ENCODE measurements at places on chromosomes 5 and 9. TPM values are rescaled to one million over a fixed set of nuclear protein-coding genes. Genes with fewer than 3 reads are reported as not detected.
A peak's percentile ranks its signal among the peaks of the same experiment; 100 is the strongest.

DNA sequence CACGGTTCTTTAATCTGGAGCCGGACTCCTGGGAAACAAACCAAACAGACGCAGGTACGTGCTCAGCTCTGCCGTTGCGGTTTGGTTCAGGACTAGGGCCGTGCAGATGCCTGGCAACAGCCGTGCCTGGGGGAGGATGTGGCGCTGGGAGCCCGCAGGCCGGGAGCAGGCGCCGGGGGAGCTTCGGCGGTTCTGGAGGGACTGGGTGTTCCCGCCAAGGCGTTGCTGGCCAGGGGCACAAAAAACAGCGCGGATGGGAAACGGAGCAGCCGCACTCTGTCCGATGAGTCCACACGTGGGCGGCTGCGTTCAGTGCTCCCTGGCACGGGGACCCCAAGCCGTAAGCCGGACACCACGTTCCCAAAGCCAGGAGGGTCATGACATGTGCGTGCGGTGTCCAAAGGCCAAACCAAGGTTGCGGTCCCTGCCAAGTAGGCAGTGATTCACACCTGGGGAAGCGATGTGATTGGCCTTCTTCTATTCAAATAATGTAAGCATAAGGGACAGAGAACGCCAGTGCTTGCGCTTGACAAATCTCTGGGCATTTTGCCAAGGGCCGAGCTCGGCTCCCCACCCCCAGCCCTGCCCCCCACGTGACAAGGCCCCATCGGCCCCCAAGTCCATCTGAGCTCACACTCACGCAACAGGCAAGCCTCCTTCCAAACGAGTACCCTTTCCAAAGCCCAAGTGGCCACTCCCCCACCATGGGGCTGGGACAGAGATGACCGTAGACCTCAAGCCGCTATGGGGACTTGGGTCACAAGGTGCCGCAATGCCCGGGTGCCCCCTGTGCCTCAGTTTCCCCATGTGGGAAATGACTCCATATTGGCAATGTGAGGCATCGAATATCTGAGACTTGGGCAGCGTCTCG, 49.7 kb upstream of the NKD2 start:
- peaks cover 36% of the 10 kb centered on the region for H3K4me1 ChIP-seq
- no peak overlapping the region for H3K4me3 ChIP-seq
- no peaks in the 10 kb centered on the region for H3K36me3 ChIP-seq

DNA sequence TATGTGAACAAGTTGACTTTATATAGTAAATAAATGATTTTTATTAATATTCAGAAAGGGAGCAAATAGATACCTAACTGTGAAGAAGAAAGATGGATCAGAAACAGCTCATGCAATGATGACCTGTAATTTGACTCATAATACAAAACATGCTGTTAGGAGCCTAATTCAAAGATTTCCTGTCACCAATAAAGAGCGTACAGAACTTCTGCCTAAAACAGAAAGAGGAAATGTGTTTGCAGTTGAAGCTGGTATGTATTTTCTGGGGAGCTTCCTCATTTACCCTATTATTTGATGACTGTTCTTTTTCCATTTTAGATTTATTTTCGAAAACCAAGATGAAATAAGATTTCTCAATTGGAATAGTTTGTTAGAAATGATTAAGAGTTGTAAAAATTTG, 11.4 kb downstream of the YTHDC2 start:
- no peaks in the 10 kb centered on the region for H3K27me3 ChIP-seq
- H3K4me3 ChIP-seq: no peak overlapping the region

GRCh38 chr9:22124263-22125011, 115.3 kb upstream of the CDKN2B start:
- H3K36me3 ChIP-seq: no peaks in the 10 kb centered on the region
- DNase-seq: no peak
- no peaks in the 10 kb centered on the region for H3K4me1 ChIP-seq
- H3K27me3 ChIP-seq: peaks cover 23% of the 10 kb centered on the region
- H3K4me3 ChIP-seq: no peak overlapping the region

Gene HARS1
- total RNA-seq: 91.0 TPM

DNA sequence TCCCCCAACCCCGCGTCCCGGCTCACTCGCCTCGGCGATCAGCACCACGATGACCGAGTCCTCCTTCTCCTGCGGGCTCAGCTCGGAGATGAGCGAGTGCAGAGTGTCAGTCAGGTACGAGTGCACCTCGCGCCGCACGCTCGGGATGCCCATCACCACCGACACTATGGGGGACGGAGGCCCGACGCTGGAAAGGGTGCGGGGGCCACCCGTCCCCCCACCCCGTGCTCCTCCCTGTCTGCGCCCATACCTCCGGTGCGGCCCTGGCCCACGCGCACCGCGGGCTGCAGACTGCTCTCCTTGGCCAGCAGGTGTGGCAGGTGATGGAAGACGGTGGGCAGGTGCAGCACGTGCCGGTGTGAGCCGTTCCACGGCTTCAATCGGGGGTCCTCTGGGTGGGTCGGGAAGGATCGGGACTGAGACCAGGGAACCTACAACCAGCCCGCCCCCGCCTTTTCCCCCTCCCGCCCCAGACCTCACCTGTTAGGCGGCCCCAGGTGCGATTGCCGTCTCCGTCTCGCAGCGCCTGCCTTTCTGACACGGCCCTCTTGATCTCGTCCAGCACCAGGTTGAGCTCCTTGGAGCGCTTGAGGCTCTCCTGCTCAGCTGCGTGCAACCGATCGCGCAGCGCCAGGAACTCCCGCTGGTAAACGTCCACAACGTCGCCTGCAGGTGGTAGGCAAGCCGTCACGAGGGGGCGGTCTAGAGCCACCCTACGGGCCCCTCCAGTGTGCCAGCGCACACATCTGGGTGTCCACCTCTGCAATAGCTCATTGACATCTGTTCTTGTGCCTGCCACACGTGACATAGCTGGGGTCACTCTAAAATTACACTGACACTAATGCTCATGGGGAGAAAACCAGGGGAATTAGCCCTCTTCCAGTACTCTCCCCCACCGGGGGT, 5.1 kb downstream of the MGAT4B start:
- DNase-seq: peak; percentile 93
- H3K27me3 ChIP-seq: no peaks in the 10 kb centered on the region
- H3K36me3 ChIP-seq: peaks cover 20% of the 10 kb centered on the region

DNA sequence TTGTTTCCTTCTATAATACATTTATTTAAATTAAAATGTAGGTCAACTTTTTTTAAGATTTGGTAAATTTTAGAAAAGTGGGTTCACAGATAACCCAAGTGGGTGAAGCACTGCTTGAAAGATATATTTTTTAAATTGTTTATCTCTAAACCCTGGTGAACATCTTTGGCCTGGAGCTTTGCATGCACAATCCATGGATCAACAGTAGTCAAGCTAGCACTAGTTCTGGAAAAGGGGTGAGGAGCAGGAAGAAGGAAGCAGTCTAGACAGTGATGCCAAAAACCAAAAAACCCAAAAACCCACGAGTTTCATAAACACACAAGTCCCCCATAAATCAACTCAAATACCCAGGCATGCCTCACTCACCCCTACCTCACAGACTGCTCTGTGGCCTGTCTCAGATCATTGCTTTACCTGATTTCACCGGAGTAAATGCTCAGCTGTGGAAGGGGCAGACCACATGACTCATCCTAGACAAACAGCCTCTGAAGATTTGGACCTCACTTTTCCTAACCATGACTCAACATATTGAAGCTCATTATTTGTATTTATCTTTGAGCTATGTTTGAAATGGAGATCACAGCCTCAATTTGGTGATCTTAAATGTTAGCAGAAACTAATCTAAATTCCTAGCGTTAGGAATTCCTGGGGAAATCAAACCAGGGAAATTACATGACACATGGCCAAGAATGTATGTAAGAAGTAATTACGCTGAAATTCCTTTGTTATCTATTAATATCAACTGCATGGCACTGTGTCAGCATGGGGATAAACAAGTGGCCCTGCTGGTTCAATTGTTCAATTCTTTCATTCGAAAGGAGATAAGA, 149.6 kb downstream of the ZNF608 start:
- H3K27me3 ChIP-seq: peaks cover 11% of the 10 kb centered on the region
- H3K4me1 ChIP-seq: no peaks in the 10 kb centered on the region
- no peaks in the 10 kb centered on the region for H3K36me3 ChIP-seq

DNA sequence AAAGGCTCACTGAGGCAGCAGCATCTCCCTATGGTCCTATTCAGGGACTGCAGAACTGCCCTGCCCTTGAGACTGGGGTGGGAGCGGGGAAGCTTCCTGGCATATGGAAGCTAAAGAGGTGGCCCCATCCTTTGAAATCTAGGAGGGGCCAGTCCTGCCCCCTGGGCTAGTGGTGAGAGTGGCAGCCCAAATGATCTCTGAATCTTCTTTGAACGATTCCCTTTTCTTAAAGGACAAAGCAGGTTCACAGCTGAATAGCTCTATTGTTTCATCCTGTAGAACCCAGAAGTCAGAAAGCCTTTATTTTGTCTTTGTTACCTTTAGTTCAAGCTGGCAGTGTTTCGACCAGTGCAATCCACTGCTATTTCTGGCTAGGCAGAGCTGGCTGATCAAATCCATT, 741.9 kb downstream of the IRX1 start:
- no peak overlapping the region for H3K27ac ChIP-seq
- H3K4me1 ChIP-seq: no peaks in the 10 kb centered on the region
- no peaks in the 10 kb centered on the region for H3K27me3 ChIP-seq
- H3K36me3 ChIP-seq: no peaks in the 10 kb centered on the region
- no peak overlapping the region for H3K4me3 ChIP-seq
- DNase-seq: no peak

DNA sequence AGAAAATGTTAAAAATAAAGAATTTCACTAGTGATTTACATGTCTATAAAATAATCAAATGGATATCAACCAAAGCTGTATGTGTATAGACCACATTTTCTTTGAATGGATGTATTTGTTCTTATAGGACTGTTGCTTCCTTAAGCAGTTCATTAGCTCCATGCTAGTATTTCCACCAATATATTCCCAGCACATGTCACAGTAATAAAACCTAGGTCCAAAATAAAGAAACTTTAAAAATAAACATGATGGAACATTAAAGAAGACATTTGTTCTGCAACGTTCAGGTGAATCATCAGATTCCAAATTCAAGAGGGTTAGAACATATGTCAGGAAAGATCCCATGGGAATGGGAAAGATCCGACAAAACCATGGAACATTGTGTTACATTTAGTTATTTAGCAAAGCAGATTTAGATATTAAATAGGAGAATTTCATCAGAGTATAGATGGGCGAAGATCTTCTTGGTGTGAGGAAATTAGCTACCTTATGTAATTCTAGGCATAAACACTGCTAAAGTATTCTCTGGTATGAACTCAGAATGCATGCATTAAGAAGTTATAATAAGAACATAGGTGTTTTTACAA, 490.7 kb downstream of the CDH18 start:
- no peak overlapping the region for H3K27ac ChIP-seq
- no peaks in the 10 kb centered on the region for H3K4me1 ChIP-seq
- H3K36me3 ChIP-seq: no peaks in the 10 kb centered on the region
- DNase-seq: no peak

DNA sequence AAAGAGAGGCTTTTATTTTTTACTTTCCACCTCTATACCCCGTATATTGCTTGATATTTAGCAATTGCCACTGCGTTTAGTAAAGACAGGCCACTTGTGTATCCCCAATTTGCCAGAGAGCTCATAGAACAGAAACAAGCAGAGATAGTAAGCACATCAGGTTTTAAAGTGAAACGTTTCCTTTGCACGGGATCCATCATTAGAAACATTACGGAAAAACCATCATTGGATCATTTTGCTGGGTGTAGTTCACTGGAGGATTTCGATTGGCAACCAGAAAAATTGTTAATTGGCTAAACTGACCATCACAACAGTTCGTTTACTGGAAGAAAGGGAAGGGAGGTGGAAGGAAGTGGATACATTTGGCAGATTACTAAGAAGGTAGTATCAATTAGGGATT, 149.4 kb upstream of the STK32A start:
- H3K36me3 ChIP-seq: no peaks in the 10 kb centered on the region
- no peak overlapping the region for H3K27ac ChIP-seq
- DNase-seq: no peak
- H3K4me3 ChIP-seq: no peak overlapping the region

DNA sequence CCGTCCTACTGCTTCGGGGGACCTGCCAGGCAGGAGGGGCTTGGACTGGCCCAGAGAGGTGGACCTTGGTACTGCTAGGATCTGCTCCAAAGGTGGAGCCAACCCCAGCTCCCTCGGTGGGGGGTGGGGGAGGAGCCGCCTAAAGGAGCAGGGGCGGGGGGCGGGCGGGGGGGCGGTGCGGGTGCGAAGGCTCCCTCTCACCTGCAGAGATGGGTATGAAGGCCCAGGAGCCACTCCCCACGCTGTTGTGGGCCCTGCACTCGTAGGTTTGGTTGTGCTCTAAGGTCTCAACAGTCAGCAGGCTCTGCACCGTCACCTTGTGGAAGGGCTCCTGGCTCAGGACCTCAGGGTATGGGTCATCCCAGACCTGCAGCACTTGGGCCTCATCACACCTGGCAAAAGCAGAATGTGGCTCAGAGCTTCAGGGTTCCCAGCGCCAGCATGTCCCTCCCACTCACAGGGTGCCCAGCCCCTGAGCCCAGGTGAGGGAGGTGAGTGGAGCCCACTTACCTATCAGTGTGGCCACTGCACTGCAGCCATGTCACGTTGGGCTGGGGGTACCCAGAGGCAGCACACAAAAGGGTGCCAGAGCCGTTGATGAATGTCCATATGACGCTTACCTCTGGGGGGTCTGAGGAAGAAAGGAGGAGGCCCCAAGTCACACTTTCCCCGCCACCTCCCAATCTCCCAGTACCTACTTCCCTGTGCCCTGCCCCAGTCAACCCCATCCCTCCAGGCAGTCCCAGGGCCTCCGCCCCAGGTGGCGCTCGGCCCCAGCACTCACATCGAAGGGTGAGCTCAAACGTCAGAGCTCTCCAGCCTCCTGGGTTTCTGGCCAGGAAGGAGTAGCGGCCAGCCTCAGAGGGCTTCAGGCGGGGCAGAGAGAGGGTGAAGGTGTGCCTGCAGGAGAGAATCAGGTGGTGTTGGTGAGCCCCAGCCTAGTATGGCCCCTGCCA, 16.4 kb downstream of the CSF1R start:
- DNase-seq: no peak
- H3K36me3 ChIP-seq: no peaks in the 10 kb centered on the region
- H3K27ac ChIP-seq: no peak overlapping the region

Gene GRXCR2
- not detected for total RNA-seq

Gene RAB3C
- total RNA-seq: not detected

Gene MED7
- total RNA-seq: 10.0 TPM

Gene GHR
- total RNA-seq: not detected

- no peaks in the 10 kb centered on the region for H3K4me1 ChIP-seq
- H3K27me3 ChIP-seq: peaks cover 4% of the 10 kb centered on the region
- H3K4me3 ChIP-seq: no peak overlapping the region
- H3K27ac ChIP-seq: no peak overlapping the region
- no peaks in the 10 kb centered on the region for H3K36me3 ChIP-seq
- no peak for DNase-seq
These were observed 416.1 kb upstream of the IRX4 start for GRCh38 chr5:2298781-2299180.

Gene CCDC107
- 10.4 TPM for total RNA-seq

DNA sequence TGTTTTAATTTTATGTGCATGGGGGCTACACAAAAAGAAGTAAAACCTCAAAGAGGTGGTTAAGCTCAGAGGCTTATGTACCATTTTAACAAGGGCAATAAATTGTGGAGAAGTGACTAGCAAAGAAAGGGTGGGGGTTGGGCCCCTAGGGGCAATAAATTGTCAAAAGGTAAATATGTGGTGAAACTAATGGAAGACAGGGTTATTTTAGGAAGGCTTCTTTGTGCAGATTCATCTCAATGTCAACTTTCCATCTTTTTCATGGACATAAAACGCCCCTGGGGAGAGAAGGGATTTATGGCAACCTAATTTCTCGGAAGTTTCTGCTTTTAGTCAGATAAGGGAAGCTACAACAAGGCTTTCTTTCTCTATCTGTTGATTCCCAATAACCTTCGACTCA, 42.5 kb upstream of the GOLM1 start:
- H3K36me3 ChIP-seq: peaks cover 1% of the 10 kb centered on the region
- no peaks in the 10 kb centered on the region for H3K4me1 ChIP-seq
- H3K27ac ChIP-seq: no peak overlapping the region
- DNase-seq: no peak
